ENCODE measurements at places on chromosomes 16 and 17. TPM values are rescaled to one million over a fixed set of nuclear protein-coding genes. Genes with fewer than 3 reads are reported as not detected.
A peak's percentile ranks its signal among the peaks of the same experiment; 100 is the strongest.

DNA sequence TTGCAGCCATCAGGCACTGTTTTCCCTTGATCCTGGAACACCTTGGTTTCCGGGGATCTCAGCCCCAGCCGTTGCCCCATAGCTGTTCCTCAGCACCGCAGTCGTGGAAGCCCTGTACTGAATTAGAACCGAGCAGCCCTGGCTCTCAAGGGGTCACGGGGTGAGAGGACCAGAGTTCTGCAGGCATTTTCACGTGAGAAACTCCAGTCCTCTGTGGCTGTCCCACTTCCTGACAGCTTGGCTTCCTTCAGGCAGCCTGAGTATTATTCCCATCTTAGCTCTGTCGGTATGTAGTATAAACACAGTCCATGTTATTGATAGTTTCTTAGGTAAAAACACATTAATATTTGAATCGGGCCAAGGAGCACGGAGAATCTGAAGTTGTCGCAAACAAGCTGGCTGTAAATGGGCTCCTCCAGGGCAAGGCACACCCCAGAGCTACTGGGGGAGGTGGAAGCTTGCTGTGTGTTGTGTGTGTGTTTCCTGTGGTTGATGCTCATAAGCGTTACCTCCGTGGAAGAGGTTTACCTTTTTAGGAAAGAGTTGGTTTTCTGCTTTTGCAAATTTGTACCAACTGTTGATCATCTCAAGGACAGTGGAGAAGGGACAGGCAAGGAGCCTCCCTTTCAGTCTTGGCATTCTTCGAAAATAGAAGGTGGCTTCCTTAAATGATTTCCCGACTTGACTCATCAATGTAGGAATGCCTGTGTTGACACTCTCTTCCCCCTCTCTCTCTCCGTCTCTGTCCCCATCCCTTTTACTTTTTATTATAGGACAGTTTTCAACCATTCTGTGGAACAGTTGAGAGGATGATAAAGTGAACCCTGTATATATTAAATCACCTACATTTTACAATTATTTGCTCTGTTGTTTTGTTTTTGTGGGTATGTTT is 208.9 kb upstream of the CHMP6 start:
- no peak overlapping the region for H3K27ac ChIP-seq
- H3K27me3 ChIP-seq: no peaks in the 10 kb centered on the region
- no peak overlapping the region for H3K4me3 ChIP-seq
- no peak for DNase-seq
- no peaks in the 10 kb centered on the region for H3K4me1 ChIP-seq
- H3K36me3 ChIP-seq: no peaks in the 10 kb centered on the region

GRCh38 chr16:54817432-54817831 is 113.2 kb upstream of the IRX5 start:
- H3K27me3 ChIP-seq: no peaks in the 10 kb centered on the region
- no peak overlapping the region for H3K4me3 ChIP-seq
- H3K27ac ChIP-seq: no peak overlapping the region
- H3K4me1 ChIP-seq: no peaks in the 10 kb centered on the region
- DNase-seq: no peak
- no peaks in the 10 kb centered on the region for H3K36me3 ChIP-seq

GRCh38 chr17:70314506-70314905 is 145.2 kb downstream of the KCNJ2 start:
- no peak overlapping the region for H3K4me3 ChIP-seq
- no peak for DNase-seq
- no peaks in the 10 kb centered on the region for H3K36me3 ChIP-seq
- H3K4me1 ChIP-seq: no peaks in the 10 kb centered on the region

DNA sequence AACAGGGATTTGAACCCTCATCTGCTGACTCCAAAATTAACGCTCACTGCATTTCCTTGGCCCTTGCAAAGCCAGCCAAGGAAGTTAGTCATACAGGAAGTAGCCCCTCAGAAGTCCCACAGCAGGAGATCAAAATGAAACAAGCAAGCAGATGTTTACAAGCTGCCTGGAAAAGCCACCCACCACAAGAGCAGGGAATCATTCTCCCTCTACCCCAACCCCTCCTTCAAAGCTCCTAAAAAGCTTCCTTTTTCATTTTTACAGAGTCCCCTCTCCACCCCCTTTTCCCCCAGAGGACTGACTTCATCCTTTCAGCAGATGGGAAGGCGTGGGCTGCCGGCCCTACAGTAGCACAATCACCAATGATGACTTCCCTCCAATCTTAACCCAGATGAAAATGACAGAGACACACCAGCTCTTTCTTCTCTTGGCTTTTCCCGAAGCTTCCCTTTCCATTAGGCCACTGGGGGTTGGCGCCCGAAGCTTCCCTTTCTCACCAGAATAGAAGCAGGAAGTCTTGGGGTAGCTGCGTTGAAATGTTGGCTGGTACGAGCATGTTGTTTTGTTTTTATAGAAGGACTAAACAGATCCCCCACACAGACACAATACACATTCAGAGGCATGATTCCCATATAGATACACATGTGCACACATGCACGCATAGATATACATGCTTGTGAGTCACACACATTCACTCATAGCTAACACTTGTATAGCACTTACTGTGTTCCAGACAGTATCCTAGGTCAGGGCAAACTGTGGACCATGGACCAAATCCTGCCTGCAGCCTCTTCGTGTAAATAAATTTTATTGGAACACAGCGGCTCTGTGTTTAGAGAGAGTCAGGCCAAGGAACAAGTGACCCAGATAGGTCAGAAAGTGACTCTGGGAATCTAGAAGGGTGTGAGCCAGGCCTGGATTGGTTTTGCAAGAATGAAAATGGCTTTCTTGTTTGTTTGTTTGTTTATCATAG is 17.4 kb downstream of the ITPRIPL2 start:
- no peaks in the 10 kb centered on the region for H3K27me3 ChIP-seq
- H3K4me3 ChIP-seq: no peak overlapping the region
- peaks cover 12% of the 10 kb centered on the region for H3K4me1 ChIP-seq
- DNase-seq: peak; percentile 31
- H3K36me3 ChIP-seq: no peaks in the 10 kb centered on the region
- H3K27ac ChIP-seq: peak overlapping the region; percentile 69

DNA sequence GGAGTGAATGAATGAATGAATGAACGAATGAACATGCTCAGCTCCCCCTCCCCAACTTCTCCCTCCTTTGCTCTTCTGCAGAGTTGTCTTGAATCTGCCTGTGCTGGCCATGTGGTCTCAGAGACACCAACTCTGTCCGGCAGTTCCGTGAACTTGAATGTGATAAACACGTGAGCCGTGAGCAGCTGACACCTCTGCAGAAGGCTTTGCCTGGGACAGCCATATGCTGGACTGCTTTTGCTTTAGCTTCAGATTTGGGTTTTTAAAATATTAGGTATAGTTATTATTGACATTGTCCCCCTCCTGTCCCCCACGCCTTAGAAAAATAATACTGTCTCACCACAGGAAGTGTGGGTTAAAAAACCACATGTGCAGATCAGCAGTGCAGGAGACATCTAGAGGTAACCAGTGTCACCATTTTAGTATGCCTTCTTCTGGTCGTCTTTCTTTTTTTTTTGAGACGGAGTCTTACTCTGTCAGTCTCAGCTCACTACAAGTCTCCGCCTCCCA is 83.8 kb downstream of the ABCC1 start:
- H3K4me3 ChIP-seq: no peak overlapping the region
- no peaks in the 10 kb centered on the region for H3K36me3 ChIP-seq
- H3K4me1 ChIP-seq: peaks cover 11% of the 10 kb centered on the region
- no peak overlapping the region for H3K27ac ChIP-seq
- no peak for DNase-seq
- no peaks in the 10 kb centered on the region for H3K27me3 ChIP-seq

- no peak overlapping the region for H3K4me3 ChIP-seq
- no peaks in the 10 kb centered on the region for H3K36me3 ChIP-seq
- H3K27me3 ChIP-seq: no peaks in the 10 kb centered on the region
- peak; percentile 59 for DNase-seq
Observed at GRCh38 chr17:74957935-74958740, 14.4 kb downstream of the HID1 start.

- H3K4me1 ChIP-seq: no peaks in the 10 kb centered on the region
- no peaks in the 10 kb centered on the region for H3K27me3 ChIP-seq
- H3K4me3 ChIP-seq: no peak overlapping the region
- DNase-seq: no peak
- peaks cover under 1% of the 10 kb centered on the region for H3K36me3 ChIP-seq
Observed at GRCh38 chr17:40014375-40014980, 762 bp upstream of the CSF3 start.

DNA sequence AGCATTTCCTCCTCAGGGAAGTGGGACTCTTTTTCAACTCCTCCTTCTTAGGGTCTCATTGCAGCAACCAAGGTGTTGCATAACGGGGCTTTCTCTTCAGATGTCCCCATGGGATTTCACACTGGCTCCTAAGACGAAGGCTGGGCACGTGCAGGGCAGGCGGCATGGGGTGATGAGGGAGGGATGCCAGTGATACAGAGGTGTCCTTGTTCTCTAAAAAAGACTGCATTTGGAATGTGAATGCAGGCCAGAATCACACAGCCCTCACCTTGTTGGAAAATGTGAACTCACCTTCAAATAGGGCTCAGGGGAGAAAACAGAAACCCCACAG is 105.6 kb downstream of the XYLT1 start:
- no peaks in the 10 kb centered on the region for H3K27me3 ChIP-seq
- no peaks in the 10 kb centered on the region for H3K36me3 ChIP-seq
- no peak for DNase-seq
- H3K27ac ChIP-seq: peak overlapping the region; percentile 27
- H3K4me1 ChIP-seq: no peaks in the 10 kb centered on the region

Gene CBLN1
- total RNA-seq: 3.7 TPM

GRCh38 chr17:59428916-59429485 is 97.5 kb downstream of the YPEL2 start:
- no peaks in the 10 kb centered on the region for H3K36me3 ChIP-seq
- no peaks in the 10 kb centered on the region for H3K27me3 ChIP-seq
- no peak for DNase-seq
- H3K4me3 ChIP-seq: no peak overlapping the region

- no peaks in the 10 kb centered on the region for H3K4me1 ChIP-seq
- DNase-seq: no peak
- no peak overlapping the region for H3K4me3 ChIP-seq
Observed at GRCh38 chr16:79177018-79177417, 423.5 kb downstream of the MAF start.

Gene GDPD1
- 3.8 TPM for total RNA-seq

Gene CEP112
- total RNA-seq: 2.3 TPM

Gene PRAC2
- 135 TPM for total RNA-seq

Gene TNK1
- 9.9 TPM for total RNA-seq

DNA sequence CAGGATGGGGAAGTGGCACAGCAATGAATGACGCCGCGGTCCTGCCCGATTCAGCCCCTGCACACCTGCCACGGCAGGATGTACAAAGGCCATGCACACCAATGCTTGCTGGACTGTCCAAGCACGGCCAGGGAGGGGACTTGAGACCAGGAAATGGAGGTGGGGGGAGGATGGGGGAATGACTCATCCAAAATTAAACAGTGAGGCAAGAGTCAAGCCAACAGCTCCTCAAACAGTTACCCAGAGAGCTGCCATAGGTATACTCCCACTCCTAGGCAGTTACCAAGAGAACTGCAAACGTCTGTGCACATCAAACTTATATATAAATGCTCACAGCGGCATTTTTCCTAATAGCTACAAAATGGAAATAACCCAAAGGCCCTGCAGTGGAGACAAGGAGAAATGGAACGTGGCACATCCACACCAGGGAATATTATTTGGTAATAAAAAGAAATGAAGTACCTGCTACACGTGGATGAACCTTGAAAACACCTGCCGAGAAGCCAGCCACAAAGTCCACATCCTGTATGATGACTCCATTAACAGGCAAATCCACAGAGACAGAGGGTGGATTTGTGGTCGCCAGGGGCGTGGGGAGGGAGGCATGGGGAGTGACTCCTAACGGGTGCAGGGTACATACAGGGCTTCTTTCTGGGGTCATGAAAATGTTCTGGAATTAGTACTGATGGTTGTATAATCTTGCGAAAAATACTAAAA is 54.1 kb downstream of the VAC14 start:
- H3K36me3 ChIP-seq: no peaks in the 10 kb centered on the region
- no peak overlapping the region for H3K4me3 ChIP-seq
- H3K4me1 ChIP-seq: peaks cover 38% of the 10 kb centered on the region
- no peaks in the 10 kb centered on the region for H3K27me3 ChIP-seq
- H3K27ac ChIP-seq: peak overlapping the region; percentile 84

- peak overlapping the region; percentile 99 for H3K4me3 ChIP-seq
- peak overlapping the region; percentile 86 for H3K27ac ChIP-seq
- H3K36me3 ChIP-seq: peaks cover 37% of the 10 kb centered on the region
- H3K4me1 ChIP-seq: peaks cover 7% of the 10 kb centered on the region
Observed at GRCh38 chr16:668519-669171, 713 bp downstream of the RHOT2 start.

Gene DBF4B
- 20.1 TPM for total RNA-seq

DNA sequence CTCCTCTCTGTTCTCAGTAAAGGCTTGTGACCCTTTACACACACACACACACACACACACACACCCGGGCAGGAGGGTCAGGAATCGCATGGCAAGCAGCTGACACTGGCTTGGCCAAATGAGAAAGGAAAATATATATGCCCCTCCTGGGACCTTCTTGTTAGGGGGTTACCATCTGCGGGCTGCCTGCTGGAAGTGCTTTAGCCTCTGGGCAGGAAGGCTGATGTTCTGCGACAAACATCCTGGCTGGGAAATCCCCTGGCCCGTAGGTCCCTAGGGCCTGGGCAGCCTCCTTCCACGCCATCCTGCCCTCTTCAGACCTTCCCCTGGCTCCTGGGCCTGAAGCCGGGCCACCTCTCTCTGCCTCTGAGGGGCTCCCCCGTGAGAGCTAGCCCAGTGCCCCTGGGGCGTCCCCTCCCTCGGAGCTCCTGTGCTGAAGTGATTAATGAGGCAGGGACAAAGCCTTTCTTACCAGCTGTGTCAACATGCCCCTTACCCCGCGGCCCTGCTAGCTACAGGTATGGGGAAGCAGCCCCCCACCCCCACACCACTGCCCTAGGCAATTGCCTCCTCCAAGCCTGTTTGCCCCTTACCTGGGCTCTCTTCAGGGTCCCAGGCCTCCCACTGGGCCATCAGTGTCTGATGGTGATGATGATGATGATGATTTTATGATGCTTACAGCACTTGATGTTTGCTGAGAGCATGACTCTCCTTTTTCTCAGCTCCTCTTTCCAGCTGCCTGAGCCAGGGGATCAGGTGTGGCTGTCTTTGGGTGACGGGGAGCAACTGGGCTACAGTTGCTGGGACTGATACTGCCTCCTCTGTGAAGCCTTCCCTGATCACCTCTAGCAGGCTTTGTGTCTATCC is 32.8 kb upstream of the ETV4 start:
- no peak overlapping the region for H3K4me3 ChIP-seq
- H3K36me3 ChIP-seq: no peaks in the 10 kb centered on the region
- H3K4me1 ChIP-seq: no peaks in the 10 kb centered on the region
- H3K27me3 ChIP-seq: no peaks in the 10 kb centered on the region

GRCh38 chr17:39555368-39555767 is 52.4 kb downstream of the NEUROD2 start:
- no peak overlapping the region for H3K27ac ChIP-seq
- H3K4me3 ChIP-seq: no peak overlapping the region
- H3K27me3 ChIP-seq: no peaks in the 10 kb centered on the region
- H3K4me1 ChIP-seq: no peaks in the 10 kb centered on the region

DNA sequence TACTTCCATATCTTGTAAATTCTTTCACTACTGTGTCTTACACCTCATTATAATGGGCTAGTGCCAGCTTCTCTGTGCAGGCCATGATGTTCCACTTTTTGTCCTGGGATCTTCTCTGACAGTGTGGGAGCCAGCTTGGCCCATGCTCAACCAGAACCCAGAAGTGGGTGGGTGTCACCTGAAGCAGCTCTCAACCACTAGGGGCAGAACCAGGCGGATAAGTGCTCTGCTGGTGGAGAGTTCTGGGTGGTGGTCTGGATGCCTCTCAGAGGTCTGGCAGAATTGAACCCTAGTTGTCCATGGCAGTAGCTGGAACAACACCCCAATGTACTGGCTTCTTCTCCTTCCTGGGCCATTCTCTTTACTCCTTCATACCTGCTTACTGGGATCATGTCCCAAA is 254.1 kb upstream of the N4BP1 start:
- H3K4me1 ChIP-seq: no peaks in the 10 kb centered on the region
- no peaks in the 10 kb centered on the region for H3K27me3 ChIP-seq
- H3K36me3 ChIP-seq: no peaks in the 10 kb centered on the region

Measured in prostate gland (tissue), 2 donors.